Glutamatergic neuron (in vitro differentiated cells): ENCODE measurements at places on chromosomes 1 and 21. TPM values are rescaled to one million over a fixed set of nuclear protein-coding genes. Genes with fewer than 3 reads are reported as not detected.
A peak's percentile ranks its signal among the peaks of the same experiment; 100 is the strongest.

GRCh38 chr21:26784974-26785373, 60.2 kb downstream of the ADAMTS1 start:
- no peaks in the 10 kb centered on the region for H3K4me1 ChIP-seq
- DNase-seq = no peak
- no peak overlapping the region for H3K27ac ChIP-seq
- H3K27me3 ChIP-seq = no peaks in the 10 kb centered on the region

DNA sequence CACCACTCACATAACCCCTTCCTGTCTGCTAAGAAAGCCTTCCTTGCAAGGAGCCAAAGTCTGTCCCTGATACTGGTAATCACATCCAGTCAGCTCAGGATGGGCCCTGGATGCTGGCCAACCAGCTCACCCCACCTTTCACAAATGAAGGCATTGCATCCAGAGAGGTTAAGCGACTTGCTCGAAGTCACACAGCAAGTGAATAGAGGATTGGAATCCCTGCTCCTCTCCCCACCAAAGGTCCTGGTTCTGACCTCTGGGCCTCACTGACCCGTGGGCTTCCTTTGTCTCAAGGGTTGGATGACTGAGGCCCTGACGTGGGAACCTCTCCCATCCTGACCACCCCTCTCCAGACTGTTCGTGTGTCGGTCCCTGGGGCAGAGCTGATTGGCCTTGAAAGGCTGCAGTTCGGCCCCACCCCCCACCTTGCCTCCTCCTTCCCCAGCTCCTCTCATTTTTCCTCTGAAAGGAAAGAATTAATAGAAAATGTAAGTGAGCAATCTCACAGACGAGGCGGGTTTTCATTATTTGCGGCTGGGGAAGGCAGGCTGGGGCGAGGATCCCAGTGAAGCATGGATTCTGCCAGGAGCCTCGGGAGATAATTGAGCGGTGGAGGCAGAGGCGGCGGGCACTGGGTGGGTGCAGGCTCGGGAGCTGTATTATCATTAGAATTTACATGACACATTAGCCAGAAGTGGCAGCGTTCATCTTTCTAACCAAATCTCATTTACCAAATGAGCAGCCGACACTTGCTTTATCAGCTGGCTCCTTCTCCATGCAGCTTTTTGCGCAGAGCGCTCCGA, 101.5 kb upstream of the CSF3R start:
- peaks cover 3% of the 10 kb centered on the region for H3K27me3 ChIP-seq
- peak overlapping the region; percentile 50 for H3K4me3 ChIP-seq
- H3K4me1 ChIP-seq = peaks cover 50% of the 10 kb centered on the region
- H3K27ac ChIP-seq = peak overlapping the region; percentile 77

DNA sequence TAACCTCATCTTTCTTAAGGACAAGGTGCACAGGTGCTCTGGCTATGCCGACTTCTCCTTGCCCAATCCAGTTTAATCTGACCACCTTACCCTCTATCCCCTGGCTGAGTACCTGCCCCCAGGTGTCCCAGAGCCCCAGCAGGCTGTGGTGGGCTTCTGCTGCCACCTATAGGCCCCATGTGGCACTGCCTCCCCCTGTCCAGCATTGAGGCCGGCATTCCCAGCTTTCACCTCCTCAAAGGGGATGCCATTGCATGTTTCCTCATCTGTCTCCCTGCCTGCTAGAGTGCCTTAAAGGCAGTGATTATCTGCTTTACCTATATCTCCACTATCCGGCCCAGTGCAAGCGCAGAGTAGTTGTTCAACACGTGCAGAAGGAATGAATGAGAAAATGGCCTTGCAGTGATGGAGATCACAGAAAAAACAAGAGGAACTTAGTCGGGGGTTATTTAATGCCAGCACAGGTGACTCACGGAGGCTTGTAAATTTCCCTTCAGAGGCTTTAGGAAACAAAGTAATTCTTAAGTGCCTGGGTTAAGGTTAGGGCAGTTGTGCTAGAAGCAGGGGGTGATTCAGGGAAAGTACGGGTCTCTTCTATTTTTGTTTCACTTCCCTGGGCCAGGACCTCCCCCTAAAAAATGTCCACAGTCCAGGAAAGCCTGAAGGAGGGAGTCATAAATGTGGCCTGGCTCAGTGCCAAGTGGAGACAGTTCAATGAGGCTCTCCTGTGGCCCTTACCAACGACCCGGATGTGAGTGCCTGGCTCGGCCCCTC, 131.8 kb upstream of the NGF start:
- H3K4me3 ChIP-seq = no peak overlapping the region
- peak; percentile 64 for DNase-seq
- peaks cover 5% of the 10 kb centered on the region for H3K36me3 ChIP-seq
- H3K4me1 ChIP-seq = no peaks in the 10 kb centered on the region
- peaks cover 5% of the 10 kb centered on the region for H3K27me3 ChIP-seq

DNA sequence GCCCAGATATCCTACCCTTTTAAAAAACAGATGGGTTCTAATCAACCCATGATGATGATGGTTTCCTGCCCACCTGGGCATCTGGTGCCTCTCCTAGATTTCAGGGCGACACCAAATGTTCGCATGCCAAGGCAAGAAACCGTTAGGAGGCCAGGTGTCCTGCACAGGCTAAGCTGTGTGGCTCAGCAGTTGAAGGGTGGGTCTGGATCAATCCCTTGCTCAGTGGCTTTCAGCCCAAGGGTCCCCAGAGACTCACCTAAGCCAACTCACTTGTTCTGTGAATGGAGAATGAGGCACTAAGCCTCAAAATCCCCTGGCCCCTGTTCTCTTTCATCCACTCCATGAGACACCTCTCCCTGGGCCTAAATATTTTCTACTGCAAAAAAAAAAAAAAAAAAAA, 169.1 kb upstream of the EDN2 start:
- H3K4me1 ChIP-seq = peaks cover 50% of the 10 kb centered on the region
- DNase-seq = no peak
- H3K4me3 ChIP-seq = no peak overlapping the region
- H3K27me3 ChIP-seq = peaks cover 1% of the 10 kb centered on the region

DNA sequence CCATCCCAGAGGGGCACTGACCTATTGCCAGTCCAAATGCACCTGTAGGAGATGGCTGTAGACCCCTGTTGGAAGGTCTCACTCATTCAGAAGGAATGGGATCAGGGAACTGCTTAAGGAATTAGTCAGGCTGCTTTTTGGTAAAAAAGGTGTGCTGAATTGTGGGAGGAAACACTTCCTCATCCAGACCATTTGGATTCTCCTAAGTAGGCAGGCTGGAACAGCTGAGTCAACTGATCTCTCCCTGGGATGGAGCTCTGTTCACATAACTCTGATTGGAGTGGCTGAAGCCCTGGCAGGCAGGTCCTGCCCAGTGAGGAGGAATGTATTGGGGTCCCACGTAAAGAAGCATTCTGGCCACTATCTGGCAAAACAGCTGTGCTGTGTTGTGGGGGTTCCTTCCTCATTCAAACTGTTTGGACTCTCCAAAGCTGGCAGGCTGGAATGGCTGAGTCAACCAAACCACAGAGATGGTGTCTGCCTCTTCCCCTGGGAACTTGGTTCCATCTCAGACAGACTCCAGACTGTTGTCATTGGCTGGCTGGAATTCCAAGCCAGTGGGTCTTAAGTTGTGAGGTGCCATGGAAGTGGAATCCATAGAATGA, 70.7 kb upstream of the PDC start:
- H3K27me3 ChIP-seq = no peaks in the 10 kb centered on the region
- no peak for DNase-seq
- no peak overlapping the region for H3K27ac ChIP-seq

- H3K27ac ChIP-seq = peak overlapping the region; percentile 100
- H3K27me3 ChIP-seq = peaks cover 20% of the 10 kb centered on the region
- H3K4me1 ChIP-seq = peaks cover 21% of the 10 kb centered on the region
- H3K36me3 ChIP-seq = no peaks in the 10 kb centered on the region
- H3K4me3 ChIP-seq = peak overlapping the region; percentile 100
These were observed 519 bp downstream of the RERE start for GRCh38 chr1:8816831-8817411.

DNA sequence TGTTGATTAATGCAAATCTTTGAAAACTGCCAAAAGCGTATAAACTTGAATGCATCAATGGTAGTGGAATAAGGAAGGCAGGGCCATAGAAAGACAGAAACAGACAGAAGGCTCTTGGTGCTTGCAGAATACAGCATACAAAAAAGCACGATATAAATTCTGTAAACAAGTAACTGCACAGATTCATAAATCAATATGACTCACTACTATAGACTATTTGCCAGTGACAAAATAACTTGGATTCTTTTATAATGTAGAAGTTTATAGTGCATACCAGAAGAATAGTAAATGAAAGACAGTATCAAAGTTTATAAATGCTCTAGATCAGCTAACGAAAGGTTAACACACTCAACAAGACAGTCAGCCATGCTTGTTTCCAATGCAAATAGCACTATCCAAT, 349.6 kb downstream of the PTBP2 start:
- H3K4me1 ChIP-seq = no peaks in the 10 kb centered on the region
- no peaks in the 10 kb centered on the region for H3K27me3 ChIP-seq
- no peak overlapping the region for H3K27ac ChIP-seq
- H3K36me3 ChIP-seq = no peaks in the 10 kb centered on the region
- no peak overlapping the region for H3K4me3 ChIP-seq

DNA sequence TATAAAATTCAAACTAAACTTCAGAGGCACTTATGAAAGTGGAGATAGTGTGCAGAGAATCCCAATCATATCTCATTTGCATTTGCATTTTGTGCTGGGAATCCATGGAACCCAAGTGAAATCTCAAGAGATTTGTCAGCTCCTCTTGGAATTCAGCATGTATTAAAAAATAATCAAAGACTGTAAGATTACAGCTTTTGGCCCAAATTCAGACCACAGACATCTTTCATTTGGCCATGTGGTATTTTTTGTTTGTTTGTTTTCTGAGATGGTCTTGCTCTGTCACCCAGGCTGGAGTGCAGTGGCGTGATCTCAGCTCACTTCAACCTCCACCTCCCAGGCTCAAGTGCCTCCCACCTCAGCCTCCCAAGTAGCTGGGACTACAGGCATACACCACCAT, 3.8 kb upstream of the CACYBP start:
- H3K27me3 ChIP-seq = peaks cover 7% of the 10 kb centered on the region
- H3K36me3 ChIP-seq = no peaks in the 10 kb centered on the region
- H3K27ac ChIP-seq = no peak overlapping the region
- peaks cover 3% of the 10 kb centered on the region for H3K4me1 ChIP-seq
- no peak for DNase-seq
- no peak overlapping the region for H3K4me3 ChIP-seq

- H3K27me3 ChIP-seq = peaks cover 5% of the 10 kb centered on the region
- H3K36me3 ChIP-seq = no peaks in the 10 kb centered on the region
- H3K4me1 ChIP-seq = peaks cover 15% of the 10 kb centered on the region
- no peak overlapping the region for H3K27ac ChIP-seq
These were observed 48.3 kb downstream of the TRIM62 start for GRCh38 chr1:33133478-33134105.

GRCh38 chr1:96641282-96641681, 80.3 kb upstream of the PTBP2 start:
- no peak overlapping the region for H3K27ac ChIP-seq
- DNase-seq = no peak
- H3K27me3 ChIP-seq = no peaks in the 10 kb centered on the region
- no peak overlapping the region for H3K4me3 ChIP-seq

TTC39A gene
- 28.0 TPM for total RNA-seq

ARHGAP30 gene
- not detected for total RNA-seq

TBX15 gene
- total RNA-seq = 0.69 TPM

RNF223 gene
- total RNA-seq = not detected

LHX8 gene
- not detected for total RNA-seq

TP73 gene
- total RNA-seq = 13.0 TPM

KLHL12 gene
- 30.9 TPM for total RNA-seq
